ENCODE measurements at places on chromosomes 1 and 21.

DNA sequence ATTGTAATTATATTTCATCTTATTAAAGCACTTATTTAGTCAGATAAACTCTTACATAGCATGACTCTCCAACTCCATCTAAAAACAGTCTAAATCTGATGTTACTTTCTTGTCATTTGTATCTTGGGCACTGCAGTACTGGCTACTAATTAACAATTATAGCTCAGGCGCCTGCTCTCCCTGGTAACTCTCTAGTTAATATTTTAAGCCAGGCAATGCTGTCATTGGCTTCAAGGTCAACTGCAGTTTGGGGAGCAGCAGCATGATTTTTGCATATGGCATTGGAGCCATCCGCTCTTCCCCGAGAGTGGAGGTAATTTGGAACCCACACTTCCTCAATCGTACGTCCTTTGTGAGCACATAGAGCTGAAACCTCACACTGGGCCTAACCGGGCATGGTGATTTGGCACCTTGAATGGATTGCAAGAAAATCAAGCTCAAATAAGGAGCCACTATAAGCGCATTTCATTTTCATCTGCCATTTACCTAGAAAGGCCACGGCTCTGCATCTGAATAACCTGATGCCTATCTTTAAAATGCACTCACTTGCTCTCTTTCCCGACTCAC, 187.7 kb downstream of the KAZN start:
- no peak for DNase-seq

DNA sequence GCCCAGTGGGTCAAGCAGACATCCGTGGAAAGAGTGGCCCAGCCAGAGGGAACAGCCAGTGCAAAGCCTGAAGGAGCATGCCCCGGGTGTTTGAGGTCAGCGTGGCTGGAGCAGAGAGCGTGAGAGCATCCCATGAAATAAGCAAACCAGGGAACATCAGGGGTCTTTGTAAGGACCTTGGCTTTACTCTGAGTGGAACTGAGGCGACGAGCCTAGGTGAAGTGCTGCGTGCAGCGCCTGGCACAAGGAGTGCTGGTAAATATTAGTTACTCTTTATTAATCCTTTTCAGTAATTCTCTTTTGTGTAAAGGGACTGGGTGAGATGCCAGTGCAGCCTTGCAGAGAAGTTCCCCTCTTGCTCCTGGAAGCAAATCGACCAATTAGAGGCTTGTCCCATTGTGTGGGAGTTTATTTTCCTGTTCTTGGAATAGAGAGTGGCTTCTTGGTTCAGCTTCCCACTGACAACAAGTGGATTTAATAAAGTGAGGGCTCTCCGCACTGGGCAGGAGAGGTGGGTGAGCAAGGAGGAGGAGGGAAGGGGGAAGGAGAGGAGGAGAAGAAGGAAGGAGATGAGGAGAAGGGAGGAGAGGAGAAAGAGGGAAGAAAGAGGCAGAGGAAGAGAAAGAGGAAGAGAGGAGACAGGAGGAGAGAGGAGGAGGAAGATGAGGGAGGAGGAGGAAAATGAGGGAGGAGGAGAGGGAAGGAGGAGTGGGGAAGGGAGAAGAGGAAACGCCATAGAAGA, 37.6 kb upstream of the DISP3 start:
- no peak for DNase-seq

GRCh38 chr1:64474665-64475439, 4.9 kb downstream of the CACHD1 start:
- no peak for DNase-seq

GRCh38 chr1:29062157-29062942, 61.4 kb downstream of the TMEM200B start:
- no peak for DNase-seq

DNA sequence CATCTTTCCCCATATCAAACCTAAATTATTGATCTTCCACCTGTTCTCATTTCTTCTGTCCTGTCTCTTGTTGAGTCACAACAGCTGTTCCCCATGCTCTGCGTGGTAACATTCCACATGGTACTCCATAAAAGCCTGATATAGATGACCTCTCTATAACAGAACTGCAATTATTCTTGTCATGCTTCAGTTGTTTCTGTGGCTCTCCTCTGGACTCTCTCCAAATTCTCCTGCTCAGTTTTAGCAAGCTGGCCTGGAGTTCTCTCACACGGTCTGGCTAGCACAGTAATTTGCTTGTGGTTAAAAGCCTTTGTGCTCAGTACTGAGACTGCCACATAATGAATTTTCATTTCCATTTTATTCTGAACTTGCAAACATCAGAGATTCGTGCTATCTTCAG, 10.6 kb upstream of the LRRC39 start:
- DNase-seq = no peak

- no peak for DNase-seq
Measured at GRCh38 chr1:200042552-200043335, 15.2 kb downstream of the NR5A2 start.

Data from stimulated activated naive CD4-positive, alpha-beta T cell treated with Interleukin-2 at 50 U/mL for 16 hours (primary cell).